ENCODE measurements at places on chromosomes 16 and 17.

- DNase-seq = no peak
Measured at GRCh38 chr17:4576729-4577322, 7.5 kb upstream of the SMTNL2 start.

GRCh38 chr17:1260086-1260769, 10.0 kb upstream of the BHLHA9 start:
- no peak for DNase-seq

DNA sequence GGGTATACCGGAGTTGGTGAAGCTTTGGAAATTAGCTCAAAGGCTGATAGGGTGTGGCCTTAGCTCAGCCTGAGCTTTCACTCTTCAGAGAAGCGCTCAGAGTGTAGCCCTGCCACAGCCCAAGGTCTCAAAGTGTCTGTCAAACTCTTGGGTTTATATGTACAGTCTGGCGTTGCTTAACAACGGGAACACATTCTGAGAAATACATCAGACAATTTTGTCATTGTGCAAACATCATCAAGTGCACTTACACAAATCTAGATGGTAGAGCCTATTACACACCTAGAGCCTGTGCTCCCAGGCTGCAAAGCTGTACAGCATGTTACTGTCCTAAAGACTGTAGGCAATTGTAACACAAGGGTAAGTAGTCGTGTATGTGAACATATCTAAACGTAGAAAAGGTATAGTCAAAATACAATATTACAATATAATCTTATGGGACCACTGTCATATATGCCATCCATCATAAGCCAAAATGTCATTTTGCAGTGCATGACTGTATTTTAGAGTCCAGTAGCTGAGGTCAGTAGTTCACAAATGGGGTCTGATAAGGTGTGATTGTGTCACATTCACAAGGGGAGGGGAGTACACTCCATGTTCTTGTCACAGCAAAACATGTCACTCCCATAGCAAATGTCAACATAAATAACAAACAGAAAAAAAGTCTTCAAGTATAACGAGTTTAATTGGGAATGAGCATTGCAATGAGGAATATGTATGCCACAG, 20.6 kb downstream of the CHAD start:
- no peak for DNase-seq

- no peak for DNase-seq
Measured at GRCh38 chr16:64240586-64240985, 881.3 kb downstream of the CDH11 start.

- DNase-seq = no peak
Measured at GRCh38 chr17:76265624-76266243, 586 bp downstream of the UBALD2 start.

DNA sequence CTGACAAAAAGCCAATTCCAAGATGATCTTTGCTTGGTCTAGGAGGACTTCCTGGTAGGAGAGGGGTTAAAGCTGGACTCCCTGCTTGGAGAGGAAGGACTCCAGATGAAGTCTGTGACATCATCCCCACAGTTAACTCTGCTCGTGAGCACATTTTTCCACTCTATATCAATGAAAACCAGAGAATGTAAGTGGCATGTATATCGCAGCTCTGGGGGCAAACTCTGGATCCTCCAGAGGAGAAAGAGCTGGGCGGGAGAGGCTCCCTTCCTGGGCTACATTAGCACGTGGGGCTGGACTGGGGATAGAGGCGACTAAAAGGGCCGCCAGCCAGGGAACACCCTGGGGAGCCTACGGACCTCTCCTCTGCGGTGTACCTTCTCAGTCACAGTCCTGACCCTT, 34.1 kb downstream of the HIC1 start:
- no peak for DNase-seq

GRCh38 chr16:50198802-50199403, 45.8 kb downstream of the TENT4B start:
- DNase-seq = no peak

- DNase-seq = no peak
Measured at GRCh38 chr16:67685388-67686112, 18.9 kb downstream of the C16orf86 start.

- no peak for DNase-seq
Measured at GRCh38 chr17:31489295-31490018, 98.0 kb downstream of the RAB11FIP4 start.

DNA sequence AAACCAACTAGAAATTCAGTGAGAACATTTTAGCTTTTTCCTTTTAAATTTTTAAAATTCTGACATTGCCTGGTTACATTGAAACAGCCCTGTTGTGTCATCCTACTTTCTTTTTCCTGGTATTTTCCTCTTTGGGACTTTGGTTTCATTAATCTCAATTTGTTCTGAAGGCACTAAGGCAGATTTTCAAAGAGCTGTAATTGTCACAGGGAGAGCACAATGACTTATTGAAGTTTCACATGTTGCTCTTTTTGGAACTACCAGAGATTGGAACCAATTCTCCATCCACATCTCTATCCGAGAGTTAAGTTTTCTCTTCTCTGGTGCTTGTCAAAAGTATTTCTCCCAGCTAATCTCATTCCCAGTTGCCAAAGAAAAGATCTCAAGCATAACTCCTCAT, 144.7 kb upstream of the TBX2 start:
- no peak for DNase-seq

GRCh38 chr17:43515656-43516055, 30.5 kb downstream of the ETV4 start:
- DNase-seq = no peak

Data from NCI-H1417 treated with DMSO at 0.1 percent for 48 hours (cell line).